ENCODE measurements at places on chromosomes 13 and 19. TPM values are rescaled to one million over a fixed set of nuclear protein-coding genes. Genes with fewer than 3 reads are reported as not detected.

- DNase-seq: peak; percentile 17
Measured at GRCh38 chr13:74129500-74130191, 4.6 kb downstream of the KLF12 start.

DNA sequence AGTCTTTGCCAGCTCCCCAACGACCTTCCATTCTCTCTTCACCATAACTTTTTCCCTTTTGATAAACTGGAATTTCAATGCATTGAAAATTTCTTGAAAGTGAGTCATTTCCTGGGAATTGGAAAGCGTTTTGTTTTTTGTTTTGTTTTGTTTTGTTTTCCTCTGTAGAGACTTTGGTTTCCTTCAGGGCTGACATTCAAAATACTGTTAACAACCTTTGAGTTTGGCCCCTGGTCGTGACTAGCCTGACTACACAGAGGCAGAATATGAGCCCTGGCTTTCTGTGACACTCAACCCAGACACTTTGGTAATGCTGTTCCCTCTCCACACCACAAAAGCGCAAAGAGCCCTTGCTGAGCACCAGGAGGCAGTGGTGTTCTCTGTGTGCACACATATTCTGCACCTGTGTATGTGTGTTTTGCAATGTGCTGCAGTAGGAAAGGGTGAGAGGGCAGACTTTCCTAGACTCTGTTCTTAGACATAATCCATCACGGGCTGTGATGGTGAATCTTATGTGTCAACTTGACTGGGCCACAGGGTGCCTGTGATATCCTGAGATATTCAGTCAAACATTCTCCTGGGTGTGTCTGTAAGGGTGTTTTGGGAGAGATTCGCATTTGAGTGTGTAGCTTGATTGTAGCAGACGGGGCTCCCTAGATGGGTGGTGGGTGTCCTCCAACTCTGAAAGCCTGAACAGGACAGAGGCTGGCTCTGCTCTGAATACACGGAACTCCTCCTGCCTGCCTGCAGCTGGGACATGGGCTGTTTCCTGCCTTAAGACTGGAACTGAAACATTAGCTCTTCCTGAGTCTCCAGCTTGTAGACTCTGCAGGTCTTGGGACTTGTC lies 29.5 kb upstream of the ANKRD10 start:
- peak; percentile 67 for DNase-seq

BEST2 gene
- polyA plus RNA-seq: not detected

DBP gene
- 1.8 TPM for polyA plus RNA-seq

- no peak for DNase-seq
Measured at GRCh38 chr19:21138130-21138529, 3.7 kb upstream of the ZNF431 start.

NLRP9 gene
- not detected for polyA plus RNA-seq
